Kidney (tissue), 22 donors: ENCODE measurements at places on chromosomes 16 and 17. TPM values are rescaled to one million over a fixed set of nuclear protein-coding genes. Genes with fewer than 3 reads are reported as not detected.
A peak's percentile ranks its signal among the peaks of the same experiment; 100 is the strongest.

GRCh38 chr17:64599187-64599676, 62.9 kb downstream of the SMURF2 start:
- H3K27me3 ChIP-seq = no peaks in the 10 kb centered on the region
- no peak overlapping the region for H3K27ac ChIP-seq
- no peak for DNase-seq
- H3K4me1 ChIP-seq = no peaks in the 10 kb centered on the region
- H3K4me3 ChIP-seq = no peak overlapping the region

CHST4 gene
- polyA plus RNA-seq = not detected

GRCh38 chr17:10107316-10108165, 90.9 kb downstream of the GAS7 start:
- peaks cover 4% of the 10 kb centered on the region for H3K4me1 ChIP-seq
- no peak overlapping the region for H3K4me3 ChIP-seq
- DNase-seq = no peak

GRCh38 chr16:79607587-79607986, 7.0 kb upstream of the MAF start:
- no peaks in the 10 kb centered on the region for H3K4me1 ChIP-seq
- no peaks in the 10 kb centered on the region for H3K36me3 ChIP-seq
- H3K27me3 ChIP-seq = no peaks in the 10 kb centered on the region
- H3K4me3 ChIP-seq = no peak overlapping the region
- no peak overlapping the region for H3K27ac ChIP-seq

- H3K27ac ChIP-seq = no peak overlapping the region
- H3K36me3 ChIP-seq = no peaks in the 10 kb centered on the region
- H3K27me3 ChIP-seq = no peaks in the 10 kb centered on the region
- H3K4me1 ChIP-seq = no peaks in the 10 kb centered on the region
- no peak for DNase-seq
- no peak overlapping the region for H3K4me3 ChIP-seq
These were observed 819.2 kb upstream of the EEF2KMT start for GRCh38 chr16:5916711-5917191.

HBQ1 gene
- not detected for polyA plus RNA-seq

GRCh38 chr16:68236826-68237242, 907 bp upstream of the ESRP2 start:
- H3K4me3 ChIP-seq = peak overlapping the region; percentile 58
- peaks cover 3% of the 10 kb centered on the region for H3K27me3 ChIP-seq
- DNase-seq = no peak

- no peaks in the 10 kb centered on the region for H3K4me1 ChIP-seq
- H3K36me3 ChIP-seq = peaks cover 2% of the 10 kb centered on the region
- H3K4me3 ChIP-seq = no peak overlapping the region
These were observed 7.7 kb downstream of the MIEF2 start for GRCh38 chr17:18267927-18268711.

- H3K27ac ChIP-seq = no peak overlapping the region
- no peaks in the 10 kb centered on the region for H3K36me3 ChIP-seq
- no peaks in the 10 kb centered on the region for H3K27me3 ChIP-seq
- no peak overlapping the region for H3K4me3 ChIP-seq
These were observed 37.8 kb downstream of the CDH8 start for GRCh38 chr16:61998460-61998859.

GRCh38 chr16:56288019-56288418, 96.7 kb downstream of the GNAO1 start:
- no peak overlapping the region for H3K4me3 ChIP-seq
- DNase-seq = no peak
- no peak overlapping the region for H3K27ac ChIP-seq
- no peaks in the 10 kb centered on the region for H3K36me3 ChIP-seq

XPO6 gene
- 57.2 TPM for polyA plus RNA-seq

DNA sequence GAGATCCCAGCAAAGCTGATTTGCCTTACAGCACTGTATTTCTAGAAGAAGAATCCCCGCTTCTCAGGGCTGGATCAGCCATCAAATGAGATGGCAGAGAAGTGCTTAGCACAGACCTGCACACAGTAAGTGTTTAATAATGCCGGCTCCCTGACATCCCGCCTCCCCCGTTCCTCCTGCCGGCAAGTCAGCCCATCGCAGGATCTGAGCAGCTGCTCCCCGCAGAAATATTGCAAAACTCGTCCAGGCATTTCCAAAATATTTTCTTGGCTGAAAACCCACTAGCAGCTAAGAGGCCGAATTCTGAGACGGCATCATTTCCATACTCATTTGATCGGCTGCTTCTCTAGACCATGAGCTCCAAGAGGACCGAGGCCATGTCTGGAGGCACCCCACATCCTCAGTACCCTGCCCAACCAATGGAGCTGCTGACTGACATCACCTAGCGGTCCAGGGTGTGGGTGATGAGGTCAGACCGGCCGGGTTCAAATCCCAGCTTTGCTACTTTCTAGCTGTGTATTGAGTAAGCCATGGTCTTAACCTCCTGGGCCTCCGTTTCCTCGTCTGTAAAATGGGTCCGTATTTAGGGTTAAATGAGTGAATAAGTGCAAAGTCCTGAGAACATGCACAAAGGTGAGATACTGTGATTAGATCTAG, 251.5 kb downstream of the KATNIP start:
- H3K4me1 ChIP-seq = no peaks in the 10 kb centered on the region
- H3K4me3 ChIP-seq = no peak overlapping the region
- DNase-seq = no peak
- H3K36me3 ChIP-seq = no peaks in the 10 kb centered on the region
